ENCODE measurements at places on chromosomes 2 and 18.

- no peaks in the 10 kb centered on the region for H3K4me1 ChIP-seq
- H3K4me3 ChIP-seq = no peak overlapping the region
- H3K27me3 ChIP-seq = no peaks in the 10 kb centered on the region
- DNase-seq = no peak
- no peaks in the 10 kb centered on the region for H3K36me3 ChIP-seq
- no peak overlapping the region for H3K27ac ChIP-seq
Measured at GRCh38 chr2:141003967-141004657, 1126.7 kb downstream of the LRP1B start.

DNA sequence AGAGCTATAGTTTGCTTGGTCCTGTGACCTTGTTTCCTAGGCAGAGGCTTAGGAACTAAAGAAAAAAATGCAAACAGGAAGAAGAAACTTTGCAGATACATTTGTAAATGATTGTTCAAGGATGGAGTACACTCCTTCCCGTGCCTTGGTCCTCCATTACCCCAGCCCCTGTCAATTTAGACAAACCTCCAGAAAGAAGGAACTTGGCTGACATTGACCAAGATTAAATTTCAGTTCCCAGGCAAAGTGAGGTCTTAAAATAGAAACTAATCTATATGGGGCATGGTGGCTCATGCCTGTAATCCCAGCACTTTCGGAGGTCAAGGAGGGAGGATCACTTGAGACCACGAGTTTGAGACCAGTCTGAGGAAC is 179.9 kb upstream of the FN1 start:
- H3K36me3 ChIP-seq = no peaks in the 10 kb centered on the region
- H3K27me3 ChIP-seq = no peaks in the 10 kb centered on the region
- H3K4me3 ChIP-seq = no peak overlapping the region
- DNase-seq = no peak
- H3K27ac ChIP-seq = no peak overlapping the region

DNA sequence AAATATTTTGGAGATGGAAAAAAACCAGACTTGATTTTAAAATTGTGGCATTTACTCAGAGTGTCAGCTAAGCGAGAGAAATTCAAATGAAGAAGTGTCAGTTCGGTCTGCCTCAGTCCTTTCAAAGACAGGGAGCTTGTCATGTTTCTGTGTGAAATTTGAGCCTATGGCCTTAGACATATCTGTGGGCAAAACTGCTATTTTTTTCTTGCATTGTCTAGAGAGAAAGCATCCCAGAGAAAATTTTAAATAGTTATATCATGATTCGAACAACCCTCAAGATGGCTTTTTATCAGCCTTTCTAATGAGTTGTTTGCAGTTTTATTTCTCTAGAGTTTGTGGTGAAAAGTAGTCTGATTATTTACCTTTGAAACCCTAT is 50.2 kb upstream of the KCNE4 start:
- no peaks in the 10 kb centered on the region for H3K27me3 ChIP-seq
- H3K36me3 ChIP-seq = no peaks in the 10 kb centered on the region
- H3K4me3 ChIP-seq = no peak overlapping the region
- no peaks in the 10 kb centered on the region for H3K4me1 ChIP-seq
- H3K27ac ChIP-seq = no peak overlapping the region

DNA sequence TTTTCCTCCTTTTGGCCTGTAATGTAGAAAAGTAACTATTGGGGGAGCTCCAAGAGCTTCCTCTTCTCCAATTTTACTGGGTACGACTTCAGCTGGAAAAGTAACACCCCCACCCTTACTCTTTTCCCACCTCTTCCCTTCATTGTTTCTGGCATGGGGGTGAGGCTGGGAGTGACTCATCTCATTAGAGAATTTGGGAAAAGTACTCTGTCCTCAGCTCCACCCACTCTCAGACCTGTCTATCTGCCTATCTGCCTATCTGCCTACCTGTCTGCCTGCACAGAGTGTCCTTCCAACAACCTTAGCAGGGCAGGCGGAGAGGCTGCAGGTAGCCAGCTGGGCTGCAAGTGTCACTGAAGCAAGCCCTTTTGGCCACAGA is 93.6 kb downstream of the EPHA4 start:
- DNase-seq = no peak
- H3K27me3 ChIP-seq = no peaks in the 10 kb centered on the region
- no peaks in the 10 kb centered on the region for H3K36me3 ChIP-seq
- no peak overlapping the region for H3K27ac ChIP-seq
- H3K4me3 ChIP-seq = no peak overlapping the region
- no peaks in the 10 kb centered on the region for H3K4me1 ChIP-seq

DNA sequence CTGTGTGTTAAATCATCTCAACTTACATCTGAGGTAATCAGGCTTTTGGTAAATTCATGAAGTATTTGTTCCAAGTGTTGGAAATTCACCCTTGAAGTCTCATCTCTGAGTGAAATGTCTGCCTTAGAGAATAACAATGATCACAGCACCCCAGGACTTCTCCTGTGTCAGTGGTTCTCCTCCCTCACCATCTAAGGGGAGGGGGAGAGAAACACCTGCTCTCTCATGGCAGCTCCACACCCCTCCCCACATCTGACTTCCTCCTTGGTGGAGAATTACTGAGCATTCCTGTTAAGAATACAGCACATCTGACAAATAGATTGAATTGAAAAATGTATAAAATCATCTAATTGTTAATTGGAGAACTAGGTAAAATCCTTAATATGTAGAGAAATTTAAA is 532.1 kb downstream of the RNF144A start:
- peaks cover 55% of the 10 kb centered on the region for H3K4me1 ChIP-seq
- no peak overlapping the region for H3K27ac ChIP-seq
- no peak for DNase-seq
- no peak overlapping the region for H3K4me3 ChIP-seq

GRCh38 chr2:46328829-46329228 is 31.6 kb downstream of the EPAS1 start:
- DNase-seq = no peak
- H3K27ac ChIP-seq = no peak overlapping the region
- no peaks in the 10 kb centered on the region for H3K27me3 ChIP-seq
- H3K4me1 ChIP-seq = peaks cover 3% of the 10 kb centered on the region
- H3K4me3 ChIP-seq = no peak overlapping the region

DNA sequence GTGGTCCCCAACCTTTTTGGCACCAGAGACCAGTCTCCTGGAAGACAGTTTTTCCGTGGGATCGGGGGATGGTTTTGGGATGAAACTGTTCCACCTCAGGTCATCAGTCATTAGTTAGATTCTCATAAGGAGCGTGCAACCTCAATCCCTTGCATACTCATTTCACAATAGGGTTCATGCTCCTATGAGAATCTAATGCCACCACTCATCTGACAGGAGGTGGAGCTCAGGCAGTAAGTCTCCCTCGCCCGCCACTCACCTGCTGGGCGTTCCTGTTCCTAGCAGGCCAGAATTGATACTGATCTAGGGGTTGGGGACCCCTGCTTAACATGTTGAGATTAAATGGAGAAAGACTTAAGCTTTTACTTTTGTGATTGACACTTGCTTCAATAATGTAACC is 9.9 kb downstream of the NABP1 start:
- H3K27ac ChIP-seq = no peak overlapping the region
- no peak overlapping the region for H3K4me3 ChIP-seq
- H3K36me3 ChIP-seq = peaks cover 45% of the 10 kb centered on the region
- peaks cover 59% of the 10 kb centered on the region for H3K4me1 ChIP-seq

DNA sequence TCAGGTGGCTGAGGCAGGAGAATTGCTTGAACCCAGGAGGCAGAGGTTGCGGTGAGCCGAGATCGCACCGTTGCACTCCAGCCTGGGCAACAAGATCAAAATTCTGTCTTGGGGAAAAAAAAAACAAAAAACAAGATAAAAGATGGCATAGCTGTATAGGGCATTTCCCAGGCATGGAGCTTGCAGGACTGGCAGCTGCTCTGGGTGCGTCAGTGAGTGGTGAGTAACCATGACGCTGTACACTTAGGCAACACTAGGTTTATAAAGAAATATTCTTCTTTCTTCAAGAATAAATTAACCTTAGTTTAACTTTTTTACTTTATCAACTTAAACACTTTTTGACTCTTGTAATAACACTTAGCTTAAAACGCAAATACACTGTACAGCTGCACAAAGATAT is 15.4 kb downstream of the TGOLN2 start:
- H3K27ac ChIP-seq = no peak overlapping the region
- peaks cover 20% of the 10 kb centered on the region for H3K36me3 ChIP-seq
- no peaks in the 10 kb centered on the region for H3K27me3 ChIP-seq
- no peak for DNase-seq

- H3K27me3 ChIP-seq = peaks cover 10% of the 10 kb centered on the region
- no peak overlapping the region for H3K4me3 ChIP-seq
- no peak for DNase-seq
- no peaks in the 10 kb centered on the region for H3K4me1 ChIP-seq
Measured at GRCh38 chr18:31679133-31679742, 5.1 kb downstream of the B4GALT6 start.

DNA sequence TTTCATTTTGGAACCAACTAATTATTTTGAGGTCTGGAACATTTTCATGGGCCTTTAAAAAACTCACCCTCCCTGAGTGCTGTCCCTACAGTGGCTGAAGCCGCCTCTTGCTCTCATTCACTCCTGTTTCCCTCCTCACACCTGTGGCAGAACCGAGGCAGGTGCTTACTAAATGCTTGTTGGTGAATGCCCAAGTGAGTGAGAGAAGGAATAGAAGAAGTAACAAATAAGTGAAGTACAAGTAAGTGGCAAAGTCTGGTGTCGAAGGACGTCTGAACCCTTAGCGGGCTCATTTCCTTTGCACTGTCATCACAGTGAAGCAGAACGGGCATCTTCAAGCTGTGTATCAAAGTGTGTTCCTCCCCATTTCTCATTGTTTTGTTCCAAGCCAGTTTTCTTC is 135.2 kb downstream of the RHBDD1 start:
- no peaks in the 10 kb centered on the region for H3K4me1 ChIP-seq
- no peak overlapping the region for H3K27ac ChIP-seq
- no peaks in the 10 kb centered on the region for H3K27me3 ChIP-seq
- no peaks in the 10 kb centered on the region for H3K36me3 ChIP-seq
- H3K4me3 ChIP-seq = no peak overlapping the region

DNA sequence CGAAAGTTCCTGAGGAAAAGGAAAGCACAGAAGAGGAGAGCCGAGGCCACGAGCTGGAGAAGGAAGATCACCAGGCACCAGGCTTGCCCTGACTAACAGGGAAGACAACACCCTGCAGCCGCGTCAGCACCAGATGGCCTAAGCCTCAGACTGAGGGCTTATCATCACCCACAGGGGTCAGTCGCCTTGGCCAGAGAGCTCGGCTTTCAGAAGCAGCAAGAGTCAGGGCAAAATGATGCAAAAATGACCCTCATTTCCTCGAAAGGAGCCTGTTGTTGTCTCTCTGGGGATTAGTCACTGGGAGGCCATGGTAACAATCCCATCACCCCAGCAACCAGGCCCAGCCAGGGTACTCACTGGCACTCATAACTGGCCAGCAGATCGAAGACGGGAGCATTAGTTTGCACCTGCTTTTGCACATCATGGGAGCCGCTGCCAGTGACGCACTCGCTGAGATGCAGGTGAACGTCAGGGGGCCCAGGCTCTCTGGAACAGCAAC is 42.7 kb upstream of the ZFP36L2 start:
- no peak overlapping the region for H3K27ac ChIP-seq
- H3K36me3 ChIP-seq = no peaks in the 10 kb centered on the region
- no peak for DNase-seq
- no peak overlapping the region for H3K4me3 ChIP-seq

DNA sequence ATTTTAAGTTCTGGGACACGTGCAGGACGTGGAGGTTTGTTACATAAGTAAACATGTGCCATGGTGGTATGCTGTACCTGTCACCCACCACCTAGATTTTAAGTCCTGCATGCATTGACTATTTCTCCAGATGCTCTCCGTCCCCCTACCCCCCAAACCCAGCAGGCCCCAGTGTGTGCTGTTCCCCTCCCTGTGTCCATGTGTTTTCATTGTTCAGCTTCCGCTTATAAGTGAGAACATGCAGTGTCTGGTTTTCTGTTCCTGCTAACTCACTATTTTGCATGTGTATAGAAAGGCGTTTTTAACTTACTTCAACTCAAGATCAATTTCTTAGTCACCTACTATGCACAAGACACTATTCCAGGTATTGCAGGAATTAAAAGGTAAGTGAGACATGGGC is 128.0 kb downstream of the PLCL1 start:
- peaks cover 20% of the 10 kb centered on the region for H3K4me1 ChIP-seq
- no peak for DNase-seq
- H3K27ac ChIP-seq = no peak overlapping the region
- H3K4me3 ChIP-seq = no peak overlapping the region

- H3K36me3 ChIP-seq = peaks cover 58% of the 10 kb centered on the region
- no peaks in the 10 kb centered on the region for H3K27me3 ChIP-seq
- no peak overlapping the region for H3K27ac ChIP-seq
- no peak overlapping the region for H3K4me3 ChIP-seq
Measured at GRCh38 chr18:35334821-35335220, 9.4 kb downstream of the ZNF24 start.

- H3K27ac ChIP-seq = no peak overlapping the region
- no peaks in the 10 kb centered on the region for H3K27me3 ChIP-seq
- no peaks in the 10 kb centered on the region for H3K4me1 ChIP-seq
- no peak overlapping the region for H3K4me3 ChIP-seq
Measured at GRCh38 chr2:152343426-152343825, 8.5 kb downstream of the FMNL2 start.

GRCh38 chr18:24428709-24429108 is 2.2 kb downstream of the IMPACT start:
- no peaks in the 10 kb centered on the region for H3K27me3 ChIP-seq
- H3K4me3 ChIP-seq = no peak overlapping the region
- peaks cover 17% of the 10 kb centered on the region for H3K4me1 ChIP-seq
- H3K36me3 ChIP-seq = no peaks in the 10 kb centered on the region

DNA sequence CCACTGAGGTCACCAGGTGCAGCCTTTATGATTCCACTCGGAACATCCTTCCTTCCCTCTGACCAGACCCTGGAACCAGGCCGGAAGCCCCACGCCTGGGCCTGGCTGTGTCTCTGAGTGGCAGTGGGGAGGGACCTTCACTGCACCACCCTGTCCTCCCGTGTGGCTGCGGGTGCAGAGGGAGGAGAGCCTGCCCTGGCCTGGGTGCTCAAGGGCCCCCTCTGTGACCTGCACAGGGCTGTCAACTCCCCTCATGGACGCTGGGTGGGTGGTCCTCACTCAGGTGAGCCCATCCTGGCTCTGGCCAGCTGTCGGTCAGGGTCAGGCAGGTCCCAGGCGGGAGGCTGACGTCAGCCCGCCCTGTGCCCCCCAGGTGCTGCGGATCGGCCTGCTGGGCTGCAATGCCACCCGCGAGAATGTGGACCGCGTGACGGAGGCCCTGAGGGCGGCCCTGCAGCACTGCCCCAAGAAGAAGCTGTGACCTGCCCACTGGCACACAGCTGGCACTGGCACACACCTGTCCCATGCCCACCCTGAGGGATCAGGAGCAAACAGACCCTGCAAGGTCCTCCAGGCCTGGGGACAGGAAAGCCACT is 9.8 kb downstream of the AGXT start:
- DNase-seq = no peak
- no peaks in the 10 kb centered on the region for H3K27me3 ChIP-seq
- no peaks in the 10 kb centered on the region for H3K4me1 ChIP-seq
- no peak overlapping the region for H3K4me3 ChIP-seq

GRCh38 chr2:227163485-227163997 is 464 bp downstream of the COL4A4 start:
- H3K27me3 ChIP-seq = no peaks in the 10 kb centered on the region
- H3K4me1 ChIP-seq = no peaks in the 10 kb centered on the region
- DNase-seq = no peak
- H3K36me3 ChIP-seq = no peaks in the 10 kb centered on the region
